CD4-positive, alpha-beta T cell (primary cell): ENCODE measurements at places on chromosomes 5 and 9.

GRCh38 chr9:89122949-89123348 is 55.7 kb downstream of the SHC3 start:
- DNase-seq, result no peak

DNA sequence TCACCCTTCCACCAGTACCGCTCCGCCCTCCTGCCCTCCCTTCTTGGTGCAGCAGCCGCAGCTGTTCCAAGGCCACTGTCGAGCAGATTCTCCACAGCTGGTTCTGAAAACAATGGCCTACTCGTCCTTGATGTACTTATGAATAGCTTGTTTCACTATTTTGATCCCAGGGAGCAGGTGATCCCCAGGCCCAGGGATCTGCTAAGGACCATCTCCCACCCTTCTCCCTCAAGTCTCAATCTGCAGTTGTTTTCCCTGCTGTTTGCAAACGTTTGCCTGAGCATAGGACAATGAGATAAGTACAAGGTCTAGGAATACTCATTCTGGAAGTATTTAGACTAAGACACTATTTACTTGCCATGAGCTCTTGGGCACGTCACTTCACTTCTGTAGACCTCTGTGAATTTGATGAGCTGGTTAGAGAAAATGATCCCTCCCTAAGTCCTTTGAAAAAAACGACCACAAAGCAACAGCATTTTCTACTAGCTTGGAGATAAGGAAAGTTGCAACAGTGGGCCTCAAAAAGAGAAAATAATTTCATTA is 1.8 kb downstream of the LURAP1L start:
- no peak for DNase-seq

- DNase-seq, result no peak
Observed at GRCh38 chr9:95736891-95737522, 138.5 kb upstream of the ERCC6L2 start.

- DNase-seq, result no peak
Observed at GRCh38 chr9:71916834-71917534, 5.5 kb downstream of the C9orf85 start.

- DNase-seq, result no peak
Observed at GRCh38 chr5:137565450-137565849, 66.3 kb upstream of the SPOCK1 start.

- no peak for DNase-seq
Observed at GRCh38 chr5:39494107-39494510, 69.3 kb upstream of the DAB2 start.

- no peak for DNase-seq
Observed at GRCh38 chr5:174750711-174751110, 26.3 kb downstream of the MSX2 start.

DNA sequence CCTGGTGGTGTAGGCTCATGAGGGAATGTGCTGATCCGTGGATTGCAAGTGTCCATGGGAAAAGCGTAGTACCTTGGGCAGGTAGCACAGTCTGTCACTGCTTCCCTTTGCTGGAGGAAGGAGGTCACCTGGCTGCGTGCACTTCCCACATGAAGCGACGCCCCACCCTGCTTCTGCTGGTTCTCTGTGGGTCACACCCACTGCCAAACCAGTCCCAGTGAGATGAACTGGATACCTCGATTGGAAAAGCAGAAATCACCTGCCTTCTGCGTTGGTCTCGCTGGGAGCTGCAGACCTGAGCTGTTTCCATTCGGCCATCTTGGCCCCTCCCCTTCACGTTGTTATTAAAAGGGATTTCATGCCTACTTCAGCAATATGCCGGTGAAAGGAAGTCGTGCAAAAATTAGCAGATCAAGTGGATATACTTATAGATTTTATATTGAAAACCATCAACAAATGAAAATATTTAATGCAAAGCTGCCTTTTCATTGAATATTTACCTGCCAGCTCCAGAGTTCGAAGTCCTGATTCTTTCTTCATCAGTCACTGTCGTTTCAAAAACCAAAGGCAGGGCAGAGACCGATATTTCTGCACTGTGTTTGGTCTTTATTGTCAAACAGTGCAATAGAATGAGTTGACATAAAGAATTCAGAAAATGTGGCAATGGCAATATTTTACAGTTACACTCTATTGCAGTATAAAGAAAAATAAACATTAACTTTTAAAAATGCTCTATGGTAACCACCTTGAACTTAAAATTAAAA is 123.2 kb downstream of the JAKMIP2 start:
- DNase-seq, result no peak

DNA sequence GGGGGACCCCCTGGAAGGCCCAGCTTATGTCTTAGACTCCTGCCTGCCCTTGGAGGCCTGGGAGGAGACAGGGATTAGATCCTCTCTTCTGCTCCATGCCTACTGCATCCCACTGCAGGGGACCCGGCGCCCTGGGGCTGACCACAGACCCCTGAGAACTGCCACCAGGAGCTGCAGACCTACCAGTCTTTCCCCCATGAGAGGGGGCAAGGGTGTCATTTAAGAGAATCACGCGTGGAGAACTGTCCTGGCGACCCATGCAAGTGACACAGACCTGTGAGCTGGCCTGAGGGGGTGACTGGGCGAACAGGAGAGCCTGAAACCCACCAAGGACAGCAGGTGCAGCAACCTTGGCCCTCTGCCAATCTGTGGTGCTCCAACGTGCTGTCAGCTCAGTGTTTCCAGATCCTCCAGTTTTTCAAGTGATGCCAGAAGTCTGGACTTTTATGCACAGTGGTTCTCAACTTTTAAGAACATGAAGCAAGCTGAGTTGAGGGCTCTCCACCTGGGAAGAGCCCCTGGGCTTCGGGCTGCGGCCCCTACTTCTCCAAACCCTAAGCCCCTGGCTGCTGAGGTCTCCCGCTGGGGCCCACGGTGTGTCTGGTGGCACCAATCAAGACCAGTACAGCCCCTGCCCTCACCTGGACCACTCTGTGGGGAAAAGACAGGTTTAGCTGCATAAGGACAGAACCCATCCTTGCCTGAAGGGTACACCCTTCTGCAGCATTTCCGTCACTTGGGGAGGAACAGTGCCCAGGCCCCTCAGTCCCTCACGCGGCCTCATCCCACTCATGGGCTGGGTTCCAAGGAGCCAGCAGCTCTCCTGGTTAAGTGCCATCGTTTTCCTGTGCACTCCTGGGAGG is 18.2 kb downstream of the GFPT2 start:
- no peak for DNase-seq

GRCh38 chr9:95080961-95081647 is 236.4 kb downstream of the FANCC start:
- DNase-seq, result no peak

- no peak for DNase-seq
Observed at GRCh38 chr5:81994679-81995078, 22.9 kb downstream of the ATG10 start.

GRCh38 chr9:117492476-117492875 is 77.6 kb upstream of the ASTN2 start:
- DNase-seq, result no peak

DNA sequence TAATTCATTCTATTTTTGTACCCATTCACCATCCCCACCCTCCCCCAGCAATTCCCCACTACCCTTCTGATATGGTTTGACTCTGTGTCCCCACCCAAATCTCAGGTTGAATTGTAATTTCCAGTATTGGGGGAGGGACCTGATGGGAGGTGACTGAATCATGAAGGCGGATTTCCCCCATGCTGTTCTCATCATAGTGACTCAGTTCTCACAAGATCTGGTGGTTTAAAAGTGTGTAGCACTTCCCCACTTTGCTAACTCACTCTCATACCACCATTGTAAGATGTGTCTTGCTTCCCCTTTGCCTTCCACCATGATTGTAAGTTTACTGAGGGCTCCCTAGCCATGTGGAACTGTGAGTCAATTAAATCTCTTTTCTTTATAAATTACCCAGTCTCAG is 25.9 kb upstream of the TESK1 start:
- no peak for DNase-seq

DNA sequence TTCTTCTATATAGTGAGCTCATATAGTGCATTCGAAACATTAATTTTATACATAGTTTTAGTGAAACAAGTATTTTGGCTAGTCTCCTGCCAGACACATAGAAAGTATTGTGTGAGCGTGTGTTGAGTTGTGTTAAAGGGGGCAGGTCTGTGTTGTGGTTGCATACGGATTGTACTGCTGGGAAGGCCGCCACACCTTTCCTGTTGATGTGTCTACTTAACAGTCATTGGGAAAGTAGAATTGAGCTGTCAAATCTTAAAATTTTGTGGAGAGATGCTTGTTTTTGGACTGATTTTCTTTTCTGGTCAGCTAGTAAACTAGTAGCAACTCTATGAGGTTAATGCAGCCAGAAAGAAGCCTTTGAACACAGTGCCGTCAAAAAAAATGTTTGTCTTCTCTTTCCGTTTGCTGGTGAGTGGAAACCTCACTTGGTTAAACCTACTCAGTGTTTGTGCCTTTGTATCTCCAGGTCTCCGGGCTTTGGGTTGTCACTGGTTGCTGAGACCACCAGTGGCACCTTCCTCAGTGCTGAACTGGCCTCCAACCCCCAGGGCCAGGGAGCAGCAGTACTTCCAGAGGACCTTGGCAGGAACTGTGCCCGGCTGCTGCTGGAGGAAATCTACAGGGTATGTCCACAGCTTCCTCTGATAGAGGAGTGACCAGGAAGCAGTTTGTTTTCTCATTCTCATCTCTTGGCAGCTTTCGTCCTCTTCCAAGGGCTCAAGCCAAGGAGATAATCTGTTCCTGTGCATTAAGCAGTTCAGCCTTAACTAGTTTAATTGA is 51.5 kb downstream of the RCL1 start:
- no peak for DNase-seq

- no peak for DNase-seq
Observed at GRCh38 chr5:101626572-101626971, 669.5 kb downstream of the SLCO4C1 start.

DNA sequence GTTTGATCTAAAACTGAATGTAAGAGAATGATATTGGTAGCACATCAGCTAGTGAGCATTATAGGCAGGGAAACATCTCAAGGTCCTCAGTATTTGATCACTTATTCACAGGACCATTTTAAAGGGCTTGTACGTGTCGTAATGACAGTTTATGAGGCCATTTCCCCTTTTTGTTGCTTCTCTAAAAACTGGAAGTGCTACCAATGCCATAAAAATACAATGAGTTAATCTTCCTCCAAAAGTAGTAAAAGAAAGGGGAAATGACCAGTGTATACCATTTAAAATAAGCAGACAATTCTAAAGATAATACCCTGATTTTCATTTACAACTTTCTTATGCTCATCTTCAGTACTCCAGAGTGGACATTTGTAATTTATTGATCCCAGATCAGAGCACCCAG is 285.8 kb upstream of the PCSK5 start:
- peak; percentile 11 for DNase-seq

DNA sequence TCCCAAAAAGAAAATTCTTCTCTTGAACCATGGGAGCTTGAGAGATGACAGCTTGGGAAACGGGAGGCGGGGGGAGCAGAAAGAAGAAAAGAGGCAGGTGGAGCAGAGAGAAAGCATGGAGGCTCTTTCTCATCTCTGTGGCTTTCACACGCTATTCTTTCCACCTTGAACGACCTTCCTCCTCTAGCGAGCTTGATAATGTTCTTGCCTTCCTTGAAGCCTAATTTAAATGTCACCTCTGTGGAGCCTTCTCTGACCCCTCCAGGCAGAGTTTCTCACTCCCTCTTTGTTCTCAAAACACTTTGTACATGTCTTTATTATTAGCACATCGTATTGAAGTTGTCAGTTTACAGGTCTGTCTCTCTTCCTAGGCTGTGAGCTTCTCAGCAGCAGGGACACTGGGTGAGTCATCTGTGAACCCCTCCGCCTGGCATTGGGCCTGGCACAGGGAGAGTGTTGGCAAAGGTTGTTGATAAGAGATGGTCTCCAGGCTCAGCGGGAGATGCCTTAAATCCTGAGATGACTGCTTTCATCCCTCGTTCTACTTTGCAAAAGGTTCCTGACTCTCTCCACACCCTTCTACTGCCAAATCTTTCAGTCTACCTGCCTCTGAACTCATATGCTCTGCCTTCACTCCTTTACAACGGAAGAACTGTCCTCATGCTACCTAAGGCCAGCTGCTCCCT is 14.1 kb upstream of the STRBP start:
- DNase-seq, result no peak

DNA sequence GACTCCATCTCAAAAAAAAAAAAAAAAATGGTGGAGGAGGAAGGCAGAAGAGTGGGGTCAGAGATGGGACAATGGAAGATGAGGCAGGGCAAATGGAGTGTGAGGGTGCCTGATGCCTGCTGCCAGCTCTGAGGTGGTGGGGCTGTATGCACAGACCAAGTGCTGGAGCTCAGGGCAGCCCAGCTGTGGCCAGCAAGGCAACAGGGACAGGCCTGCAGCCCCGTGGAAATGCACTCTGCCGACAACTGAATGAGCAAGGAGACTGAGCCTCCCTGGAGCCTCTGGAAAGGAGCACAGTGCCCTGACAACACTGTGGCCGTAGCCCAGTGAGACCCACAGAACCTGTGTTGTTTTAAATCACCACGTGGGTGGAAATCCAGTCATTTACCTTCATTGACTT is 22.9 kb upstream of the SMIM32 start:
- DNase-seq, result no peak

DNA sequence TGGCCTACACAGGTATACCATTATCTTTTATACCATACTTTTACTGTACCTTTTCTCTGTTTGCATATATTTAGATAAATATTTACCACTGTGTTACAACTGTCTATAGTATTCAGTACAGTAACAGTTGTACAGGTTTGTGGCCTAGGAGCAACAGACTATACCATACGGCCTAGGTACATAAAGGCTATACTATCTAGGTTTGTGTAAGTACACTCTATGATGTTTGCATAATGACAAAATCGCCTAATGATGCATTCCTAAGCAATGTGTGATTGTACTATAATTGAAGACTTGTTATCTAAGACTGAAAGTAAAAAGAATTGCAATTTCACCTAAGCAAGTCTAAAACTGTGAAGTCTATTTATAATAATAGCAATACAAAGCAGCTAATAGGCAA is 3.9 kb downstream of the C9orf72 start:
- no peak for DNase-seq

DNA sequence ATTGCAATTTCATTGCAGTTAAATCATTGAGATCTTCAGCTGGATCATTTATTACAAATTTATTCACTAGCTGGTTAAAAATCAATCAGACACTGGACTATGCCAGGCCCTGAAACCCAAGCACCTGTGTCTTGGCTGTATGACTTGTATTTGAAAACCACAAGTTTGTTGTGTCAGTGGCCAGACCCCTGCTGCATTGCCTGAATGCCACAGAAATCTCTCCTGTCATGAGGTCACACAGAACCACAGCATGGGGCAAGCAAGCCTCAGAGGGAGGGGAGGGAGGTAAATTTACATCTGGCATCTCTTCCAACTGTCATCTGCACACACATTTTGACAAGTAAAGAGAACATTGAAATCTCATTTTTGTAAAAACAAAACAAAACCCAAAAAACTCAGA is 90.0 kb downstream of the ARRDC3 start:
- DNase-seq, result no peak

DNA sequence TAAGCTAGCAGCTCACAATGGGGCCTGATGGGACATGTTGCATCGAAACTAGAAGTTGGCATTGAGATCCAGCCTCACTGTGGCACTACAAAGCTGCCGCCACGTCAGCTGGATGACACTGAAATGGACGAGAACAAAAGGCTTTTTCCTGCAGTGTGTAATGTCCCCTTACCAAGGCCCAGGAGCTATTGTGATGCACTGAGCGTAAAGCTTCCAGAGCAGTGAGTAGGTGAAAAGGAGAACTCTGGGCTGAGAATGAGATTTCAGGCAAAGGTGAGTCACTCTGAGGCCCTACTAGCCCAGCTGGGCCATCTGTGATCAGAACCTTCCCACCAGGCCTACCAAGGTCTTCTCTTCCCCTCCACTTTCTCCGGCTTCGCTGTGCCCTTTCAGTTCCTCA is 528.1 kb upstream of the KLF4 start:
- DNase-seq, result no peak

GRCh38 chr5:39835371-39835770 is 410.6 kb upstream of the DAB2 start:
- DNase-seq, result no peak
